ENCODE measurements at places on chromosomes 3 and 15.

DNA sequence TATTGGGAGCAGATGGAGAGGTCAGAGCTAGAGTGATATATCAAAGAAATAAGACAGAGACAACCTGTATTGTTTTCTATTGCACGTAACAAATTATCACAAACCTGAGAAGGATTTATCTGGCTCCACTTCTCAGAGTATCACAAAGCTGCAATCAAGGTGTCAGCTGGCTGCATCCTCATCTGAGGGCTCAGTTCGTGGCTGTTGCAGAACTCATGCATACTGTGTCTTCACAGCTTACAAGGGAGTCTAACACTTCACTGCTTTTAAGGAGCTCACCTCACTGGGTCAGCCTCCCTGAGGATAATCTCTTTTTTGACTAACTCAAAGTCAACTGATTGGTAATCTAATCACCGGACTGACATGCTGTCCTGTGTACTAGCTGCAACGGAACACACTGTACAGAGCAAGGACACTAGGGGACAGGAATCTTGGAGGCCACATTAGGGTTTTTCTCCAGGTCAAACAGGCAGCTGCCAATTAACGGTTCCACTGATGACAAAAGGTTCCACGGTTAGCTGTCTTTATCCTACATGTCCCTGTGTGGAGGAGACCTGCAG, 1006.8 kb upstream of the SEMA6D start:
- no peak for DNase-seq

GRCh38 chr15:39327005-39327730, 253.7 kb upstream of the THBS1 start:
- no peak for DNase-seq

- no peak for DNase-seq
Measured at GRCh38 chr3:196650740-196651311, 11.3 kb downstream of the NRROS start.

- DNase-seq = no peak
Measured at GRCh38 chr3:29936766-29937165, 655.9 kb downstream of the RBMS3 start.

DNA sequence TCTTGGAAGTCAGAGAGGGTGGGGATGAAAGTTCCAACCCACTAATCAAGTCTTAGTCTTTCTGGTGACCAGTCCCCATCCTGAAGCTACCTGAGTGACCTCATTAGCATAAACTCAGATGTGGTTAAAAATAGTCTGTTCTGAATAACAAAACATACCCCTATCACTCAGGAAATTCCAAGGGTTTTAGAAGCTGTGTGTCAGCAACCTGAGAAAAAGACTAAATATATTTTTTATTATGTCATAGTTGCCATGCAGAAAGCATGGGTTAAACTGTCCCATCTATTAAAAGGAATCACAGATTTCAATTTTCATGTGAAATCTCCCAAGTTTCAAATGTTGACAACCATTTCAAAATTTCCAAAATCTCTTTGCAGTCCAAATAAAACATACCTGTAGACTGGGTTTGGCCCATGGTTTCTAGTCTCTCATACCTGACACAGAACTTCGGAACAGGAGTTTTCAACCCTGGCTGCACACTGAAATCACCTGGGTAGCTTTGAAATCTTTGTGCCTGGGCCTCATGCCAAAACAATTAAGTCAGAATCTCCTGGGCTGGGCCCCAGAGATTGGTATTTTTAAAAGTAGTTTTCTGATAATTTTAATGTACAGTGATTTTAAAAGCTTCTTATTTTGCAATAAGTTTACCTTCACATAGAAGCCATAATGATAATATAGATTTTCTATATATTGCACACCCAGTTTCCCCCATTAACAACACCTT, 476.3 kb downstream of the RBMS3 start:
- no peak for DNase-seq

- DNase-seq = no peak
Measured at GRCh38 chr15:77036537-77037387, 34.1 kb downstream of the TSPAN3 start.

DNA sequence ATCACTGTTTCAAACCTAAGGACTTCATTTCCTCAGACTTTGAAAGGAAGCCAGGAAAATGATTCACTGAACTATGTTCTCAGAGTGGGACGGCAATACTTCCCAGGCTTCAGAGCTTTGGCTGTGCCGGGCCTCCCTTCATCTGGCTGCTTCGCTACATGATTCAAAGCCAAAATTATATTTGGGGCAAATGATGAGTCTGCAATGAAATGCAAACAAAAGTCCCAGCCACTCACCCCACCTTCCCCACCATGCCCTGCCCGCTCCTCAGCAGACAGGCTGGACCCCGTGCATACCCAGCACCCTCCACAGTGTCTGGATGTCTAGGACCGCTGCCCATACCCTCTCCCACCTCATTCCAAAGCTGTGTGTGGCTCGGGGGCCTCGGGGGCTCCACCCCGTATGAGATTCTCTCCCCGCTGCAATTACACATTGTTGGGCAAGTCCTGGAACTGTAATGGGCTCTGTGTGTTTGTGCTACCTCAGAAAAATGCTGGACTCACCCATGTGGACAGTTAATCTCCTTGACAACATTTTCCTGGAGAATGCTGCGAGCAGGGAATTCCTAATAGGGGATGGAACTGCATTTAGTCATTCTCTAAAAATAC, 32.2 kb downstream of the ATP10A start:
- DNase-seq = no peak

Measured in activated CD4-positive, alpha-beta T cell treated with anti-CD3 and anti-CD28 coated beads, Interleukin-10, Interleukin-2, amounts not matched to agents 100 ng/mL and 50 ng/mL, durations not matched to agents 16 hours and 8 hours (primary cell).